Activated T-helper 17 cell treated with anti-CD3 and anti-CD28 coated beads, Interleukin-2, amount 50 U/mL, for 72 hours (primary cell): ENCODE measurements at places on chromosomes 1 and 21. TPM values are rescaled to one million over a fixed set of nuclear protein-coding genes. Genes with fewer than 3 reads are reported as not detected.

Gene SLAMF8
- 1.2 TPM for total RNA-seq

Gene TPTE
- not detected for total RNA-seq

DNA sequence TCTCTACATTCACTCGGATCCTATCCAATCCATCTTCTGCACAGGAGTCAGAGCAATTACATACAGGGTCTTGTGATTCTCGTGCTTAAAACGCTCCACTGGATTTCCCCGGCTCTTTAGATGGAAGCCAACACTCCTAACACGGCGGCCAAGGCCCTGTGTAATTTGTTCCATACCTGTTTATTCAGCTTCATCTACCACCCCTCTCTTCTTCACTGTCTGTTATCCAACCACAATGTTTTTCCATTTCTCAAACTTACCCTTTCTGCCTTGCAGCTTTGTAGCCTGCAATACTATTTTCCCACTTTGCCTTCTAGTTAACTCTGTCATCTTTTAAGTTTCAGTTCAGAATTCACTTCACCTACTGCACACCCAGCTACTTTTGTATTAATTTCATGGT is 249.6 kb upstream of the USP25 start:
- ATAC-seq, result peak; percentile 54

- ATAC-seq, result no peak
These were observed 64.0 kb upstream of the KCNK2 start for GRCh38 chr1:215018555-215018954.

Gene FAM151A
- not detected for total RNA-seq

DNA sequence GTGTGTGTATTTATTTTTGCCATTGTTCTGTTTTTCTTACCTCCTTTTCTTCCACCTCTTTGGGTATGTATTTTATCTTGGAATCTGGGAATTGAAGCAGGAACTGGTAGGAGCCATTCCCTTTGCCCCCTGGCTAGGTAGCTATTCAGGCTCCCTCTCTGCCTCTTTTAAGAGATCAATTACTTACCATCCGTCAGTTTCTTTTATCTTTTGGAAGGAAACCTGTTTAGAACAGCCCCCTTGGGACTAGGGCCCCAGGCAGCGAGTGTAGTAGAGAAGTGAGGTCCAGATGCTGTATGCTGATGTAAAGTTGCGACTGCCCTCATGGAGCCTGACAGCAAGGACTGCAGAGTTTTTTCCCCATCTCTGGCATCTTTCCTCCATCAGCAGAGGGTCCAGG is 41.6 kb downstream of the KIRREL1 start:
- ATAC-seq, result no peak
